Activated T-helper 1 cell treated with anti-CD3 and anti-CD28 coated beads, Interleukin-12 subunit alpha, Interleukin-12 subunit beta, Interleukin-2, Interleukin-4 antibody, amounts not matched to agents 30 ng/mL and 10 ng/mL and 1 ng/mL, durations not matched to agents 14 hours and 24 hours and 36 hours (primary cell): ENCODE measurements at places on chromosomes 3 and 15. TPM values are rescaled to one million over a fixed set of nuclear protein-coding genes. Genes with fewer than 3 reads are reported as not detected.

Gene NLGN1
- not detected in 2 replicates for total RNA-seq

Gene GHSR
- not detected in 2 replicates for total RNA-seq

Gene ECE2
- total RNA-seq, result not detected in 2 replicates

Gene RYR3
- 0.02 TPM in 1 of 2 replicates, not detected in the other for total RNA-seq

Gene FBXO40
- total RNA-seq, result not detected in 2 replicates

Gene CDHR4
- not detected in 2 replicates for total RNA-seq

Gene GOLGA8S
- total RNA-seq, result 0.08 and 0.15 TPM in 2 replicates

Gene GOLGA8T
- total RNA-seq, result 0.22 TPM in 1 of 2 replicates, not detected in the other

Gene PPM1L
- 2.7 and 3.3 TPM in 2 replicates for total RNA-seq

DNA sequence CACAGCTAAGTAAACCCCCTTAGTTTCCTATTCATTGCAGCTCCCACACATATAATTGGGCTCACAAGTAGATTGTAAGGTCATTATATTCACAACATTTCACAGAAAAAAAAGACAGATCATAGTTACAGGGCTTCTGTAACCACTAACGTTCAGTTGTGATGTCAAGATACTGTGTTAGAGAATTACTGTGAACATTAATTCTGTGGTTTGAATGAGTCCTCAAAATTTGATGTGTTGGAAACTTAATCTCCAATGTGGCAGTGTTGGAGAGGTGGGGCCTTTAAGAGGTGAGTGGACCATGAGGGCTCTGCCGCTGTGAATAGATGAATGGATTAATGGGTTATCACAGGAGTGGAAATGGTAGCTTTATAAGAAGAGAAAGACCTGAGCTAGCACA lies 21.3 kb downstream of the GRK7 start:
- H3K36me3 ChIP-seq, result no peaks in the 10 kb centered on the region
- peaks cover 2% of the 10 kb centered on the region for H3K27me3 ChIP-seq
- H3K4me3 ChIP-seq, result no peak overlapping the region
- no peaks in the 10 kb centered on the region for H3K4me1 ChIP-seq
- no peak overlapping the region for H3K27ac ChIP-seq

DNA sequence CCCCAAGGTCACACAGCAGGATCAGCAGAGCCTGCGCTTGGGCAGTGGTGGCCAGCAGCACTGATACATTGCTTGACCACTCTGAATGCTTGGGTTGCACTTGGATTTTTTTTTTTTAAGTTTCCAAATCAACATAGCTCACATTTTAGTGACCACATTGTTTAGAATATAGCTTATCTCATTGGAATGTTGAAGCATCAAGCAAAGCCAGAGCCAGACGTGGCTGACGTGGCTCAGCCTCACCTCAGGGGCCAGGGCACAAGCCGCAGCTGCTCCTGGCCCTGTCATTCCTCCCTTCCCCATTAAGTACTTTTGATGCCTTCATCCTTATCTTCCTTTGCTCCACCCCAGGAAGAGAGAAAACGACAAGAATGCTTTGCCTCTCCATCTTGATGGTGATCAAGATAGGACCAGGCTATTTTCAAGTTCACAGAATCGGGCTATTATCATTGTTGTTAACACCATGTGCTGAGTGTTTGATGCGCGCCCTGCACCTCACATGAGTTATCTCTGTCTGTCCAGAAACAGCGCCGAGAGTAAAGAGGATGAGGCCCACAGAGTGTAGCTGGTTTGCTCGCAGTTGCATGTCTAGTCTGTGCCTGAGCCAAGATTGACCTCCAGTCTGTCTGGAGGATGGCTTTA lies 75.8 kb downstream of the AAGAB start:
- peaks cover 54% of the 10 kb centered on the region for H3K4me1 ChIP-seq
- no peak for DNase-seq
- no peak overlapping the region for H3K4me3 ChIP-seq
- no peaks in the 10 kb centered on the region for H3K27me3 ChIP-seq
- peaks cover 55% of the 10 kb centered on the region for H3K36me3 ChIP-seq

DNA sequence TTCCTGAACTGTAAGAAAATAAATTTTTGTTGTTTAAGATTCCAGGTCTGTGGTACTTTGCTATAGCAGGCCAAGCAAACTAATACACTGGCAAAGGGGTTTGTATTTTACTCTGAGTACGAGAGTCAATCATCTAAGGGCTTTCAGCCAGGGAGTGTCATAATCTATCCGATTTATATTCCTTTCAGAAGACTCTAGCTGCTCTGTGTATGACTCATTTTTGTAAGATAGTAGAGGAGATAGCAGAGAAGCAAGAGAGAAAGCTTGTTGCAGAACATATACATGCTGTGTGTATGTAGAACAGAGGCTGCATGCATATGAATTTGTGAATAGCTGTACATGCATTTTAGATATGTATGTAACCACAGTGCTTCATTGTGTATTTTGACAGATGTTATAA lies 577.9 kb upstream of the EPHA6 start:
- no peaks in the 10 kb centered on the region for H3K36me3 ChIP-seq
- no peaks in the 10 kb centered on the region for H3K27me3 ChIP-seq
- no peaks in the 10 kb centered on the region for H3K4me1 ChIP-seq
- no peak for DNase-seq
- no peak overlapping the region for H3K27ac ChIP-seq
- H3K4me3 ChIP-seq, result no peak overlapping the region

GRCh38 chr3:73855813-73856212 lies 231.1 kb upstream of the PDZRN3 start:
- no peaks in the 10 kb centered on the region for H3K27me3 ChIP-seq
- no peak overlapping the region for H3K27ac ChIP-seq
- no peaks in the 10 kb centered on the region for H3K4me1 ChIP-seq
- H3K4me3 ChIP-seq, result no peak overlapping the region
- H3K36me3 ChIP-seq, result no peaks in the 10 kb centered on the region

GRCh38 chr15:35545316-35545823 lies 595 bp downstream of the DPH6 start:
- H3K36me3 ChIP-seq, result peaks cover 2% of the 10 kb centered on the region
- peak overlapping the region; percentile 92 for H3K4me3 ChIP-seq
- H3K4me1 ChIP-seq, result peaks cover 10% of the 10 kb centered on the region
- peak; percentile 3 for DNase-seq
- H3K27ac ChIP-seq, result peak overlapping the region; percentile 98

- H3K4me3 ChIP-seq, result no peak overlapping the region
- peaks cover 5% of the 10 kb centered on the region for H3K4me1 ChIP-seq
- DNase-seq, result no peak
- no peak overlapping the region for H3K27ac ChIP-seq
- H3K27me3 ChIP-seq, result peaks cover 51% of the 10 kb centered on the region
Observed at GRCh38 chr3:161305095-161305991, 66.0 kb downstream of the SPTSSB start.

GRCh38 chr15:99452728-99453636 lies 112.8 kb upstream of the MEF2A start:
- no peak for DNase-seq
- no peak overlapping the region for H3K27ac ChIP-seq
- H3K4me1 ChIP-seq, result peaks cover 36% of the 10 kb centered on the region
- peaks cover 13% of the 10 kb centered on the region for H3K27me3 ChIP-seq
- H3K36me3 ChIP-seq, result no peaks in the 10 kb centered on the region

- peaks cover 12% of the 10 kb centered on the region for H3K36me3 ChIP-seq
- DNase-seq, result no peak
- no peak overlapping the region for H3K4me3 ChIP-seq
- peaks cover 98% of the 10 kb centered on the region for H3K4me1 ChIP-seq
Observed at GRCh38 chr15:74395319-74396145, 28.1 kb upstream of the CYP11A1 start.

DNA sequence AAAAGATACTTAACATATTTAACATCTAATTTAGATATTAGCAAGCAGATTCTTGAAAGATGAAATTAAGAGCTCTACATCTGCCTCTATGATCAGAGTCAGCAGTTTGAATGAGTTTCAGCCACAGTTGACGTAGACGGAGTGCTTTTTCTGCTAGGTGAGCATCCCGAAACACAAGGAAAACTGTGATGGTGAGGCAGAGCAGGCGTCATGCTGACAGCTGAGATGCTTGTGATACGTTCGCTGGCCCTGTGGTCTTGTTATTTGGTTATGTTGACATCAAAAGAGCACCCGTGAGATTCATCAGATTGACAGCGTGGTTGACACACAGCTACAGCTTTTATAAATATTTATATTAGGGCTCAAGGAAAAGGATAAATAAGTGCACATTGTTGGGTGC lies 19.6 kb upstream of the GOLGA8B start:
- H3K36me3 ChIP-seq, result no peaks in the 10 kb centered on the region
- H3K27me3 ChIP-seq, result peaks cover 48% of the 10 kb centered on the region
- DNase-seq, result no peak
- no peak overlapping the region for H3K4me3 ChIP-seq
- H3K4me1 ChIP-seq, result no peaks in the 10 kb centered on the region
- H3K27ac ChIP-seq, result no peak overlapping the region

DNA sequence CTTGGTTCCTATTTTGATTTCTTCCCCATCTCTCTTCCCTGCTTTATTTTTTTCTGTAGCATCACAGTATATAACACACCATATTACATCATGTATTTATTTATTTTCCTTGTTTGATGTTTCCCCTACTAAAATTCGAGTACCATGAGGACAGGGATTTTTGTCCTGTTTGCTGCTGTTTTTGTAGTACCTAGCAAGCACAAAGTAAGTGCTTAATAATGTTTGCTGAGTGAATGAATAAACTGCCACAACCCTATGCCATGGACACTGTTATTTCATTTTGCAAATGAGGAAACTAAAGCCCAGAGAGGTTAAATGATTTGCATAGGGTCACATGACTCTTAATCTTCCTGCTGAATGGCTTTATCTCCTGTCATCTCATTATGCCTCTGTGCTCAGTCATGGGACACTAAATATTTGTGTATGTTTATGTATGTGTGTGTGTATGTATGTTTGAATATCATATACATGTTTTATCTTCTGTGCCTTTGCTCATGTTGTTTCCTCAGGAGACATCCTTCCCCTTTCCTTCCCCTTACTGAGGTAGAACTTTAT lies 26.1 kb upstream of the MGA start:
- no peaks in the 10 kb centered on the region for H3K4me1 ChIP-seq
- peaks cover under 1% of the 10 kb centered on the region for H3K27me3 ChIP-seq
- no peak overlapping the region for H3K4me3 ChIP-seq
- no peaks in the 10 kb centered on the region for H3K36me3 ChIP-seq
- no peak overlapping the region for H3K27ac ChIP-seq
- no peak for DNase-seq

DNA sequence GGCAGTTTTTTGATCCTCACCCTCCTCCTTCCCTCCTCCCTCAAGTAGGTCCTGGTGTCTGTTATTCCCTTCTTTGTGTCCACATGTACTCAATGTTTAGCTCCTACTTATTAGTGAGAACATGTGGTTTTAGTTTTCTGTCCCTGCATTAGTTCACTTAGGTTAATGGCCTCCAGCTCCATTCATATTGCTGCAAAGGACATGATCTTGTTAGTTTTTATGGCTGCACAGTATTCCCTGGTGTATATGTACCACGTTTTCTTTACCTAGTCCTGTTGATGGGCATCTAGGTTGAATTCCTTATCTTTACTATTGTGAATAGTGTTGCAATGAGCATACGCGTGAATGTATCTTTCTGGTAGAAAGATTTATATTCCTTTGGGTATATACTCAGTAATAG lies 61.7 kb upstream of the FGF7 start:
- peaks cover 2% of the 10 kb centered on the region for H3K27me3 ChIP-seq
- H3K27ac ChIP-seq, result no peak overlapping the region
- H3K4me3 ChIP-seq, result no peak overlapping the region
- no peaks in the 10 kb centered on the region for H3K36me3 ChIP-seq

GRCh38 chr3:109152320-109152719 lies 15.8 kb downstream of the C3orf85 start:
- no peaks in the 10 kb centered on the region for H3K4me1 ChIP-seq
- no peaks in the 10 kb centered on the region for H3K36me3 ChIP-seq
- no peak for DNase-seq
- no peak overlapping the region for H3K4me3 ChIP-seq
- peaks cover 3% of the 10 kb centered on the region for H3K27me3 ChIP-seq
- H3K27ac ChIP-seq, result no peak overlapping the region
